Activated T-cell treated with anti-CD3 and anti-CD28 coated beads, Interleukin-2, amount 50 U/mL, for 1 hour (primary cell): ENCODE measurements at places on chromosomes 1 and 21.

- no peak for DNase-seq
Observed at GRCh38 chr1:65832296-65832695, 39.6 kb downstream of the PDE4B start.

GRCh38 chr1:18778437-18778836 is 81.0 kb downstream of the TAS1R2 start:
- no peak for DNase-seq

- DNase-seq = no peak
Observed at GRCh38 chr1:99084562-99084961, 79.9 kb upstream of the PLPPR5 start.

GRCh38 chr1:150968491-150968890 is 6.1 kb downstream of the CERS2 start:
- DNase-seq = no peak

DNA sequence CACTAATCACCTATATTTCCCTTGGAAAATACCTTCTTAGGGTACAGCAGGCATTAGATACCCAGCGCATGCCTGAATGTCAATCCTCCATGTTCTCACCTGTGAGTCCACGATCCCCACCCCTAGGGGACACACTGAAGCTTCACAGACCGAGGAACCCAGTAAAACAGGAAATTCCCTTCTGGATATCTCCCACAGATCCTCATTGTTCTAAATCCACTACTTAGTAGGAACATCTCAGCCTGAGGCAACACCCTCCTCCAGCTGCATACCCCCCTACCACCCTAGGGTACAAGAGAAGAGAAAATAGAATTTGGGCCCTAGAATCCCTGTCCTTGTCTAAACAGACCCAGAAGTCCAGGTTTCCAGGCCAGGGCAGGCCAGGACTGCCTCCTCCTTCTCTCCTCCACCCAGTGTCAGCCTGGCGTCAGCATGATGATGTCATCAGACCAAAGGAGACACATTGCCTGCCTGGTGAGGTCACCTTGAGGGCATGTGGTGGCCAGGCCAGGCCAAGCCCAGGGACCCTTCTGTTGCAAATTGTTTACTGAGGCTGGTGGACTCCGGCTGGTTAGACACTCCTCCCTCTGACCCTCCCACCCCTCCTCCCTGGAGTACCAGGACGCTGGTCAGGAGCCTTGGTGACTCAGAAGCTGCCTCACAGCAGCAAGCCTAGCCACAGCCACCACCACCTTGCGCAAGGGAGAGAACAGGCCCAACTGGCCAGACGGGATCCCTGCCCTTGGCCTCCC is 6.2 kb downstream of the NECTIN4 start:
- DNase-seq = no peak

DNA sequence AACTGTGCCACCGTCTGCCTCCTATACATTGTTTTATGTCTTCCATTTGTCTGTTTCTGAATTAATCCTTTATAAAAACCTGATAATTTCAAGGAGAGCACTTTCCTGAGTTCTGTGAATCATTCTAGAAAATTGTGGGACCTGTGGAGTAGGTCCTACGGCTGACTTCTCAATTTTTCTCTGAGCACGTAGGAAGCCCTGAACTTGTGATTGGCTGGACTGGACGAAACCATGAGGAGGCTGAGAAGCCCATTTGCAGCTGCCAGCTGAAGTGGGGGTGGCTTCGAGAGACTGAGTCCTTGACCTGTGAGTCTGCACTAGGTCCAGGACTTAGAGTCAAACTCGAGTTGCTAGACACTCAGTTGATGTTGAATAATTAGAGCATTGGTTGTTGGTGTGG is 277.1 kb upstream of the NCAM2 start:
- DNase-seq = no peak

DNA sequence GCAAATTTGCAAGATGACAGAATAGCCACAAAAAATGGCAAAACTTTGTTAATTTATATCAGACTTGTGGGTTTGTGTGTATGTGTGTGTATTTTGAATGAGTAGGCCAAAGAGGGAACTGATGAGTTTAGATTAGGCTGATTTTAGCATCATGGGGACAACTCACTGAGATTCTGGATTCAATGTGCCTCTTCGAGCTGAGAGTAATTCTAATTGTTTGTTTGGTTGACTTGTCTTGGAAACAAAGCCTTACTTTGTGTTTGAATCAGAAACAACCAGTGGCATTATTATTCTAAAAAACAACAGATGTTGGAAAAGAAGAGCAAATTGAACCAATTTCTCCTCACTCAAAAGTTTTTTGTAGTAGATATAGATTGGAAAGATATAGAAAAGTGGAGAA is 40.5 kb upstream of the C21orf91 start:
- no peak for DNase-seq

DNA sequence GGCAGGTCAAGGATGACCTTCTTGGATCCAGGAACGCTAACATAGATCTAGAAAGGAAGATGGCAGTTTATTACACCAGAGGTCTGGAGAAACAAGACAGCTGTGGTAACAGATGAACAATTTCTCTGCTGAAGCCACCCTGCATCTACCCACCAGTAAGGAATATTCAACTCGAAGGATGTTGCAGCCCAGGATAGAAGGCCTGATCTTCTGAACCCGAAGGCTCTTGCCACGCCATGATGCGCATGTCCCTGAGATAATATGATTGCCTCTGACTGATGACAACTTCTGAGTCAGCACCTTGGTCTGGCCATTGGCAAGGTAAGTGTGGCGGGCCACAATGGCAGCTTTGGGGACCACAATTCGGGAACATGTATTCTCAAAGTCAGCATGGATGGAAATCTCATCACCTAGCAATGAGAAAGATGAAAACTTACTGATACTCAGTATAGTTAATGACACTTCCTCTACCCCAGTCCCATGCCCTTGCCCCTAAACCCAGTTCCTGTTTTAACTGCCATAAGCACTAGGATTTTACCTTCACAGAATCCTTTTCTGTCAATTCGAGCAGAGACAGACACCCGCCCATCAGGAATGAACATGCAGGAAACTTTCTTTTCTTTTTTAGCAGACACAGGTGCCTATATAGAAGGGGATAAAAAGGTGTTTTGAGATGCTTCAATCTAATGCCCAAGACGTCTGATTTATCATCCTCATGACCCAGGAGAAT is 1.8 kb downstream of the TXNIP start:
- peak; percentile 44 for DNase-seq

DNA sequence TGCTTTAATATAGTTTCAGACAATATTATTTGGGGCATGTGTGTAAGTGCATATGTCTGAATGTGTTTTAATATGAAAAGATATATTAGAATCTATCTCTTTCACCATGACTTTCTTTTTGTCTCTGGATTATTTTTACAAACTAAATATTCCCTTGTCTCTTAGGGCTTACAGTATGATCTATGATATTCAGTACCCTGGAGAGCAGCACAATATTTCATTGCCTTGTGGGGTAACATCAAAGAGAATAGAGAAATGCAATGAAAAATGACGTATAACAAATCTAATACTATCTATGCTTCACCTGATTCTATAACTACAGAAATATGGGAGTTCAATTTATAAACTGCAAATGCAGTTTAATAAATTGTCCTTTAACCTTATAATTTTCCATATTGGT is 2084.5 kb downstream of the MRPL39 start:
- DNase-seq = no peak

DNA sequence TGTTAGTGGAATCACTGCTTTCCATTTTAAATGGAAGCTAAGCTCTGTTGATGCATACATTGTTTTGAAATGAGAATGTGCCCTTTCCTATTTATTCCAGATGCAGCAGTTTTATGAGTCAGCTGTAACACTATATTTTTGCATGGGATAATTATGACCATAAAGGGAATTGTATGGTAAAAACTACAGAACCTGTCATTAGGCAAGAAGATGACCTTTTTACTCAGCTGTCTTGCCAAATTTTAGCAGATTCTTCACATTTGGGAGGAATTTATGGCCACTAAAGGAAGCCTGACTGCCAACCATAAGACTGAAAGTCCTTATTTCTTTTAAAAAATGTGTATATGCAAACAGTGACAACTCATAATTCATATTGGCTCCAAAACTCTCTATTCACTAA is 356.3 kb upstream of the PRMT6 start:
- DNase-seq = no peak

DNA sequence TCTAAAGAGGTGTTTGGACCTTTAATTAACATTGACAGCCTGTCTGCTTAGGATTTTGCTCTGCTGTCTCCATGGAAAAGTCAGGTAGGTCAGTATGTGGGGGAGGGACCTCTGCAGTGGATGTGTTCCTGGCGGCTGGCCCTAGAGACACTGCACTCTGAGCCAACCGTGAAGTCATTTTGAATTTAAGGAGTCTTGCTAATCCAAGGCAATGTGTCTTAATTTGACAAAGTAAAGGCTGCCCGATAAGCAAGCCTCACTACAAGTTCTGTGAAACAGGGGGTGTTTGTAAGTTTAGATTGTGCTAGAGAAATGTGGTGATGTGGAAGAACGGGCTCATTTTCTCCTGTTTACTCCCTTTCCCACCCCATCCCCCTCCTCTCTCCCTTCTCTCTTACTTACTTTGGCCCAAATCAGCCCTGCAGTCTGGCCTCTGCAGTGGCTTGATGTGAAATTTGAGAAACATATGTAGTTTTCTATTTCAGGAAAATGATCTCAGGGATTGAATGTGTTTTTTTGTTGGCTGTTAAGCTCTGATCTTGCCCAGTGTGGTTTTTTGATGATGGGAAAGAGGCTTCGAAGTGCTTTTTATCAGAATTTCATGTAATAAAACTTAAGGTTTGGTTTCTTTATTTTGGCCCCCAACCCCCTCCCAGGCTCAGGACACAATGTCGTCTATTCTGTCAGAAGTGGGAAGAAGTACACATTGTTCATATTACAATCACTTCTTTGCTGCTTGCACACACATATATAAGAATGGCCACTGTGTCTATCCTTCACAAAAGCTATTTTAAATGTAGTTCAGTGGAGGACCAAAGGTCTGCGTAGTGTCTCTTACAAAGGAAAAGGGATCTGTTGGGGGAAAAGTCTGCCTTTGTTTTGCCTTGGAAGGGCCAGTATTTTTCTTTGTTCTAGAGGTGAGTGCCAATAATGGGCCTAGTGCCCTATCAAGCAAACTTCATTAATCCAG is 96.6 kb downstream of the FGGY start:
- DNase-seq = no peak

- no peak for DNase-seq
Observed at GRCh38 chr1:173715538-173715844, 710 bp downstream of the KLHL20 start.

DNA sequence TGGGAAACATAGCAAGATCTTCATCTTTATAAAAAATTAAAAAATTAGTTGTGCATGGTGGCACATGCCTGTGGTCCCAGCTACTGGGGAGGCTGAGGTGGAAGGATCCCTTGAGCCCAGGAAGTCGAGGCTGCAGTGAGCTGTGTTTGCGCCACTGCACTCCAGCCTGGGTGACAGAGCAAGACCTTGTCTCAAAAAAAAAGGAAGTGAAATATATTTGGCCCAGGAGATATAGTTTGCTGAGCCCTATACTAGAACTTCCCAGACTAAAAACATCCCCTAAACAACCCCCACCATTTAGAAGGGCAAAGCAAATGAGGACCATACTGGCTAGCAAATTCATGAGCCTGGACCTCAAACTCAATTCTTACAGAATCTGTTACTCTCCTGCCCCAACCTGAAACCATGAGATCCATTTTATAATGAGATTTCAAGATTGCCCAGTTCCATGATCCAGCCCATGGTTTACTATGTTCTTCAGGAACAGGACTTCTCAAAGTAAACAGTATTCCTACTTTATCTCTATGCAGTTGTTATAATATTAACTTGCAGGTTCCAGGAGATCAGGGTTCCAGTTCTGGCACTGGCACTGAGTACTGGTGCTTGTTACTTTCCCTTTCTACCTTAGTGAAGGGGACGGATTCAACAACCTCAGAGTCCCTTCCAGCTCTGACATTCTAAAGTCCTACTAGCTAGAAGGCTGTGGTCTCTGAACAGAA is 48.9 kb upstream of the TADA1 start:
- DNase-seq = no peak

DNA sequence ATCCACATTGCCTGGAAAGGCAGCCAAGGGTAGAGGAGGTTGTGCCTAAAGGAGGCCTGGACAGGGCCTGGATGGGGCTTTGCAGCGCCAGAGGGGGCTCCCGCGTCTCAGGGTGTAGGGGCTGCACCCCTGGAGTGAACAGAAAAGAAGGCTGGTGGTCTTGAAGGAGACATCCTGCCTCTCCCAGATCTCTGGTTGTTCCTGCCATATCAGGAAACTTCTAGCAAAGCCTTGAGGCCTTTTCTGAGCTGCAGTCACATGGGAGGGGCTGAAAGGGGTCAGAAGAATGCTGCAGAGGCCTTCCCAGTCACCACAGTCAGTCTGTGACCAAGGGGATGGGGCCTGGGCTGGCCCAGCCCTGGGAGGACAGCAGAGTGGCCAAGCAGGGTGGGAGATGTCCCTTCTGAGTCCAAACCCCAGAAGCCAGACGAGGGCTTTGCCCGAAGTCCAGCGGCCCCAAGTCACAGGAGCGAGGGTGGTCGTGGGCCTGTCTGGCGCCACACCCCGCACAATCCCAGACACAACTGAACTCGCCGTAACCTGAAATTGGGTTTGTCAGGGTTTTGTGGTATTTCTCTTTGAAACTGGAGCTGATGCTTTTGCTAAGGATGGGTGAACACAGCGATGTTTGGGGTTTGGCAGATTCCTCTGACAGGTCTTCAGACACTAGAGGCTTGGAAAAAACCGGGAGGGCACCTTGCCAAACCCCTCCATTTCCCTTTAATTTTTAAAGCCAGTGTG is 29.6 kb downstream of the SIM2 start:
- no peak for DNase-seq

DNA sequence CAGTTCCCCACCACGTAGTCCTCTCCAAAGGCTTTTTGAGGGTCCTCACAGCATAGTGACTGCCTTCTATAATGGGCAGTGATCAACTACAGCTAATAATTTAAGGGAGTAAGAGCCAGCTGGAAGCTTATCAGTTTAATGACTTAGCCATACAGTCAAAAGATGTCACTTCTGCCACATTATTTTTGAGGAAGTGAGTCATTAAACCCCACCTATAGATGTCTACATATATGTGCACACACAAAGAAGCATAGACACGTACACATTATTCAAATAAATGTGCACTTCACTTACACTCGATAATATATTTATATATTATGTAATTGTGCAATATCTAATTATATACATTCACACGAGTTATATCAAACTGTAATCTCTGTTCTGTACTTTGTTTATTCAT is 1704.7 kb downstream of the KCNT2 start:
- no peak for DNase-seq

DNA sequence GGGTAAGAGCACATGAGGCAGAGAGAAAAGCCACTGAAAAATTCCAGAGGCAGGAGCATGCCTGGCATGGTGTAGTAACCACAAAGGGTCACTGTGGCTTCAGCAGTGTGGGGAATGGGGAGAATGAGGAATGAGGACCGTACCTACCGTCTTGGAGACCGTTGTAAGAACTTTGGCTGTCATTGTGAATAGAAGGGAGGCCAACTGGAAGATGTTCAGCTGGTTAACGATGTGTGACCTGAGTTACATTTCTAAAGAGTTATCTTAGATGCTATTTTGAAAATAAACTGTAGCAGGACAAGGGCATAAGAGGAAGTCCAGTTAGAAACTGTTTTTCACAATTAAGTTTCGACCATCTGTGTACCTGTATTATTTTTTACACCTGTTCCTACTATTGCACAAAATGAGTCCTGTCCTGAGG is 365.5 kb upstream of the SGIP1 start:
- no peak for DNase-seq

GRCh38 chr1:27356619-27357280 is 10.0 kb downstream of the MAP3K6 start:
- no peak for DNase-seq
